Stimulated activated CD4-positive, alpha-beta T cell treated with anti-CD3 and anti-CD28 coated beads, Interleukin-1b, Interleukin-23, amount 100 ng/mL, for 1 hour (primary cell): ENCODE measurements at places on chromosomes 6 and 20.

GRCh38 chr20:38303908-38304379 is at the start of gene BPI:
Gene BPI (plus strand): TSS chr20:38304156. CDS start chr20:38304224, 68 bp downstream.
- DNase-seq = no peak

DNA sequence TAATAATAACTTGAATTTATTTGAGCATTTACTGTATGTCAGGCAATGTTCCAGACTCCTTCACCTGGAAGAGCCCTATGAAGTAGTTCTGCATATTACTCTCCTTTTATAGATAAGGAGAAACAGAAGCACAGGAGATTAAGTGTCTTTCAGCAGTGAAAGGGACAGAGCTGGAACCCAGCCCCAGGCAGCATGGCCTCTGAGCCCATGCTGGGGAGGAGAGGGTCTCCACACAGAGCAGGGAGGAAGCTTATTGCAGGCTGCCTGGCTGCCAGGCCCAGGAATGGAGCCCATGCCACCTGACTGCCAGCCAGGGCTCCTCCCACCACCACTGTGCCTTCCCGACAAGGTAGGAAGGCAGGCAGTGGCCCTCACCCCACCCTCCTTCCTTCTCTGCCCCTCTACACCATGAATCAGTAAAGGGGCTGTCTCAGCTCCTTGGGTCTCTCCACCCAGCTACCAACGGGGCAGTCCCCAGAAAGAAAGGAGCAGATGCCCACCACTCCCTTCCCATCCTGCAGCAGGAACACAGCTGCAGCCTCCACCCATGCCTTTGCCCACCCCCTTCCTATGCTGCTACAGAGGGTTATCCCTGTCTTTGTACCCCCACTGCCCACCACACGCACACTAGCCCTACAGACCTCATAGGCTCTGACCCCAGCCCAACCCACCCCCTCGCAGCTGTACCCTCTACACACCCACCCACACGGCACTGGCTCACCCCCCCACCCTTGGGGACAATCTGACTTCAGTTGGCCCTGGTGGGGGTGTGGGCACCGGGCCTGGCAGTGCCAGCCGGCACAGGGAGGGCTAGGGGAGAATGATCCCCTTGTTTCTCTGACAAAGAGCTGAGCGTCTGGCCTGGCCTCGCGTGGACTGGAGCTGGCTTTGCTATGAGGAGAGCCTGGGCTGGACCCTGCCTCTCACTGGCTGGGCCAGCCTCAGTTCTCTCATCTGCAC is 41.8 kb downstream of the TFEB start:
- no peak for DNase-seq

GRCh38 chr20:9515214-9515585 is 810 bp downstream of the LAMP5 start:
- no peak for DNase-seq

GRCh38 chr20:48284315-48284714 is 499.0 kb upstream of the SULF2 start:
- no peak for DNase-seq

GRCh38 chr6:81806793-81807565 is 54.5 kb upstream of the TENT5A start:
- no peak for DNase-seq

GRCh38 chr6:34688956-34689355 is 7.6 kb downstream of the ILRUN start:
- no peak for DNase-seq

- DNase-seq = no peak
Measured at GRCh38 chr20:14885661-14886060, 548.2 kb upstream of the FLRT3 start.

GRCh38 chr20:52945268-52945667 is 26.9 kb upstream of the TSHZ2 start:
- no peak for DNase-seq

DNA sequence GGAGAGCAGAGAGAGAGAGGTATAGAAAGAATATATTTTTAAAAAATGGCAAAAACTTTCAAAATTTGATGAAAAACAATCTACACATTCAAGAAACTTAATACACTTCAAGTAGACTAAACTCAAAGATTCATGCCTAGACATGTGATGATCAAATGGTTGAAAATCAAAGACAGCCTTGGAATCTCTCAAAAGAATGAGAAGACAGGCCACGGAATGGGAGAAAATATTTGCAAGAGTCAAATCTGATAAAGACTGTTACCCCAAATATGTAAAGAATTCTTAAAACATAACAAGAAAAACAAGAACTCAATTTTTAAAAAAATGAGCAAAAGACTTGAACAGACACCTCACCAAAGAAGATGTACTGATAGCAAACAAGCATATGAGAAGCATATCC is 49.7 kb downstream of the THEMIS start:
- no peak for DNase-seq

GRCh38 chr6:106360989-106361430 is 493 bp downstream of the CRYBG1 start:
- DNase-seq = no peak

DNA sequence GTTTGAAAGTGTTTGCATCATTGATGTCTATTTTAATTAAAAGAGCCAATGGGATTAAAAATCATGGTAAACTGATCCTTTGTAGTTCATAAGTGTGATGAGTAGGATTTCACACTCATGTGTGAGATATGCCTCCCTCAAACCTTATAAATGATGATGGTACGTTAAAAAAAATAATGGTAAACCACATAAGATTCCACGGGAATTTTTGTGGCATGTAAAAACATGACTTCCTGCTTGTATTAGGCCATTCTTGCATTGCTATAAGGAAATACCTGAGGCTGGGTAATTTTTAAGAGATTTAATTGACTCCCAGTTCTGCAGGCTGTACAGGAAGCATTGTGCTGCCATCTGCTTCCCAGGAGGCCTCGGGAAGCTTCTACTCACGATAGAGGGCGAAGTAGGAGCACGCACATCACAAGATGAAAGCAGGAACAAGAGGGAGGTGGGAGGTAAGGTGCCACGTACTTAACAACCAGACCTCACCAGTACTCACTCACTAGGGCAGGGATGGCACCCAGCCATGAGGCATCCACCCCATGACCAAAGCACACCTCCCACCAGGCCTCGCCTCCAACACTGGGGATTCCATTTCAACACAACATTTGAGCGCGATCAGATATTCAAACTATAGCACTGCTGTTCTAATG is 187.6 kb upstream of the QKI start:
- no peak for DNase-seq

GRCh38 chr6:125759184-125759902 is 9.9 kb downstream of the HEY2 start:
- no peak for DNase-seq

- DNase-seq = no peak
Measured at GRCh38 chr20:61558726-61559125, 306.7 kb downstream of the CDH4 start.

DNA sequence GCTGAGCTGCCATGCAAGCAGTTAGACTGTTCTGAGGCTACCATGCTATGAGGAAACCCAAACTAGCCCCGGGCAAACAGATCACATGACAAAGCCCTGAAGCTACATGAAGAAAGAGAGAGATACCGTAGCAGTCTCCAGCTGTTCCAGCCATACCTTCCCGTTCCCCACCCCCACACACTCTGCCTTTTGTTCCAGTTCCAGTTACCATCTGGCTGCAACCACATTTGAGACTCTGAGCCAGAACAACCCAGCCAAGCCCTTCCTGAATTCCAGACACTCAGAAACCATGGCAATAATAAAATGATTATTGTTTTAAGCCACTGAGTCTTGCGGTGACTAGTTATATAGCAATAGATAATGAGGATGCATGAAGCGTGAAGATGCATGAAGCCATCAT is 28.3 kb downstream of the RIN2 start:
- no peak for DNase-seq

GRCh38 chr6:152094992-152095592 is 287.6 kb downstream of the ESR1 start:
- no peak for DNase-seq

GRCh38 chr6:38040254-38040653 is 220.7 kb downstream of the ZFAND3 start:
- no peak for DNase-seq

DNA sequence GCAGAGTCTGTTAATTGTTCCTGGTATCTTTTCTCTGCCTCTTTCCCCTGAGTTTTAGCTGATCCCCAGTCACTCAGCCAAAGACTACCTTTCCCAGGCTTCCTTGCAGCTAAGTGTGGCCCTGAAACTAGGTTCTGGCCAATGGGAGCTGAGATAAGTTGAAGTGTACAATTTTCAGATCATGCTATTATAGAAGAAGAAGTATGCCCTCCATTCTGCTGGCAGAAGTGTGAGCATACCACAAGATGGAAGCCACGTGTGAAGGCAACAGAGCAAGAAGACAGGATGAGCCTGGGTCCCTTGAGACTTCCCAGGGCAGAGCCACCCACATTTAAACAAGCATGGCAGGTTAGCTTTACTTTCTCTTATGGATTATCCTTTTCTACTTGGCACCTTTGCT is 273.2 kb downstream of the HIVEP2 start:
- no peak for DNase-seq

DNA sequence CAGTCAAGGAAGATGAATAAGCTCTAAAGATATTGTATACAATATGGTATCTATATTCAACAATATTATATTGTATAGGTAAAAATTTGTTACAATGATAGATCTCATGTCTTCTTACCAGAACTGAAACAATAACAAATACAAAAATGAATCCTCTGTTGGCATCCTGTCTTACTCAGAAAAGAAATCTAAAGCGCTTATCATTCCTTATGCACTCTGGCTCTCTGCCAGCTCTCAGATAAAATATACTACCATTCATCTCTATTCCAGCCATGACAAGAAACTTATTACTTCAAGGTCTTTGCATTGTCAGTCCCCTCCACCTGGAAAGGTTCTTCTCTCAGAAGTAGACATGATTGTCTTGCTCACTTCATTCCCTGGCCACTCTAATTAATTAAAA is 138.6 kb downstream of the THEMIS start:
- no peak for DNase-seq

GRCh38 chr20:49859807-49860206 is 47.2 kb downstream of the SLC9A8 start:
- no peak for DNase-seq

- no peak for DNase-seq
Measured at GRCh38 chr6:56875961-56876360, 78.9 kb upstream of the BEND6 start.

DNA sequence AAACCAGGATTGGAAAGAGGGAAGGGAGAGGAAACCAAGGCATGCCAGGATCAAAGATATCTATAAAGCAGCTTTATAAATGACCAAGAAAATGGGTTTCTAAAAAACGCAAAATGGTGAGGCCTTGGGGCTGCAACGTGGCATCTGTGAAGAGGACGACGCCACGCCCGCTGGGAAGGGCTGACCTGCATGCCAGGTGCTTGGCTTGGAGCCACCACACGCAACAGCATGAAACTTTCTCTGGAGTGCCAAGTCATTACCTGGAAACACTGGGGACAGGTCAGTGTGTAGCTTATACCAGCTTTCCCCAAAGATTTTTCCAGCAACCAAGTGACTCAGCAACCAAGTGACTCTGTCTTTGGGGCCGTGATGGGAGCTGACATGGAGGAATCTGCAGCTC is 82.5 kb downstream of the POPDC3 start:
- no peak for DNase-seq

DNA sequence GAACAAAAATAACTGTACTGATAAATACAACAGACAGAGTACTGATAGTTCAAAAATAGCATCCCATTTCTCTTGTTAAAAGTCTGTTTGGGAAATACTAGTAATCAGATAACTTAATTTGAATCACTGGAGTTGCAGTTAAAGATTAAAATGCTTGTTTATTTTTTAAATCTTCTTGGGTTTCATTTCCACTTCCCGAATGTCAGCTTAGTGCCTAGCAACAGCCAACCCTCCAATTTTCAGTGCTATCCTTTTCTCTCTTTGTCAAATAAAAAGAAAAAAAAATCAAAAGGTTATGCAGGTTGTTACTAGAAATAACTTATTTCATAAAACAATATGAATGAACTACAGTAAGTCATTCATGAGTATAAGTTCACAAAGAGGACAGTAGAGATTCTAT is 257.7 kb upstream of the STXBP5 start:
- no peak for DNase-seq

DNA sequence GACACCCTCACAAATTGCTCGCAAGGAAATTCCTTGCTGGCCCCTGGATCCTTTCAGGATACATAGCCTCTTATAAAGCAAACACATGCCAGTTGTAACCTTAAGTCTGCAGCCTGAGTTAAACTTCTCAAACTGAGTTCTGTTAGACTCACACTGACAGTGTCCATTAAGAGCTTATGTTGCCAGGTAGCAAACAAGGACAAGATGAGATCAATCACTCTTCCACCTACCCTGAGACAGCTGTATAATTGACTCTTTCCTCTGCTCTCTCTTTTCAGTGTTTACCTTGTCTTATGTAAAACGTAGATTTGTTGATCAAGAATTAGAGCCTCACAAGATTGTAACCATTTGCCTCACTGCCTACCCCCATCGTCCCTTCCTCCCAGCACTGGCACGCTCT is 359.8 kb downstream of the EPM2A start:
- no peak for DNase-seq
